Uterus (tissue), 4 donors: ENCODE measurements at places on chromosomes 2 and 18. TPM values are rescaled to one million over a fixed set of nuclear protein-coding genes. Genes with fewer than 3 reads are reported as not detected.

GRCh38 chr18:46067438-46068007 lies 4.5 kb downstream of the PSTPIP2 start:
- DNase-seq = no peak

DNA sequence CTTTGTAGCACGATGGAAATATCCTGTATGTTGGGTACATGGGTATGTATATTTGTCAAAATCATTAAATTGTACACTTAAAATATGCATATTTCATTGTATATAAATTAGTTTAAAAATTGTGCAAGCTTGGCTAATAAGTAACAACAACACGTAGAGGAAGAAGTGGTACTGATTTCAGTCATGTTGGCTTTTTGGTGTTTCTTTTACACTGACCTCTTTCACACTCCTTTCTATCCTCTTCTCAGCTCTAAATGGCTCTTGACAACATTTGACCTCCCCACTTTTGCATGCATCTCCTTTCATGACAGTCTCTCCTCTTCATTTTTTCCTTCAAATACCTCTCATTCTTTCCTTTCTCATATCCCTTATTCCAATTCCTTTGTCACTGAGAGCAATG lies 801.4 kb upstream of the ZEB2 start:
- no peak for DNase-seq

DNA sequence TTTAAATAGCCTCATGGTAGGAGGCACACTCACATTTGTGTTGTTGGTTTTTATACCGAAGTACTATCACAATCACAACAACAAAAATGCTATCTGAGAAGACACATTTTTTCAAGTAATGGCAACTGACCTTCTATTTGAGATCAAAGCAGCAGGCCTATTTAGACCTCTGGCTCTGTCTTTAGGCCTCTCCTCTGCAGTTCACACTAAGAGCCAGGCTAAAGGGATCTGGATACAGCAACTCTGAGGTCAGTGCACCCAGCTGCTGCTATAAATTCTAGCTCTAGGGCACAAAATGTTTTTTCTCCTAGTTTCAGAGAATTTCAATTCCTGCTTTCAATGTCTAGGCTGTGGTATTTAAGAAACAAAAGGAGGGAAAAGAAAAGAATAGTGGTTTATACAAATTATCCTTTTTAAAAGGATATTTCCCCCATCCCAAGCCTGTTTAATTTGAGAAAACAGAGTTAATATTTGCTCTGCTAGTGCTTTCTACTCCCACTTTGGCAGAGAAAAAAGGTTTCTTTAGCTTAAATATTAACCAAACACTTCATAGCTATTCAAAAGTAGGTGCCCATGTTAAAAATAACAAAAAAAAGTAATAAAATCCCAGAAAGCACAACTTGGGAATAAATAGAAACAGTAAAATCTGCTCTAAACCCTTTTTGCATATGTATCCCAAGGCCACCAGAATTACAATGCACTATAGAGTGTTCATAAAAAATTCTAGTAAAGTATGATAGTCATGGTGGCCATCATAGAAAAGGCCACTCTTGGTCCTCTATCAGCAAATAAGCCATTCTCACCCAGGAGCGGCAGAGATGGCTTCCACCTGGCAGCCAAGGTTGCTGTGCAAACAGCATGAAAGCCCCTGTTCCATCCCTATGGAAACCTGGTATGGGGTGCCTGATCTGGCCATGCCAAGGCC lies 293.6 kb upstream of the SESTD1 start:
- no peak for DNase-seq

GRCh38 chr2:158619496-158619895 lies 162.7 kb downstream of the PKP4 start:
- DNase-seq = no peak

DNA sequence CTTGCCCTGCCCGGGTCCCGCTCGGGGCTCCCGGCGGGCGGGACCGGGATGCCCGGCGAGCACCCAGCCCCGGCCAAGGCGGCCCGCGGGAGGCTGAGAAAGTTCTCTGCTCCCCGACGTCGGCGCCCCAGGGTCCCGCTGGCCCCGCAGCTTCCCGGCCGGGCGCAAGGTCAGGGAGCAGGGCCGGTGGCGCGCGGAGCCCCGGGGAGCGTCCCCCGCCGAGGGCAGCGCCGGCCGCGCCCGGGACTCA lies 331 bp downstream of the SERPINE2 start:
- DNase-seq = no peak

DNA sequence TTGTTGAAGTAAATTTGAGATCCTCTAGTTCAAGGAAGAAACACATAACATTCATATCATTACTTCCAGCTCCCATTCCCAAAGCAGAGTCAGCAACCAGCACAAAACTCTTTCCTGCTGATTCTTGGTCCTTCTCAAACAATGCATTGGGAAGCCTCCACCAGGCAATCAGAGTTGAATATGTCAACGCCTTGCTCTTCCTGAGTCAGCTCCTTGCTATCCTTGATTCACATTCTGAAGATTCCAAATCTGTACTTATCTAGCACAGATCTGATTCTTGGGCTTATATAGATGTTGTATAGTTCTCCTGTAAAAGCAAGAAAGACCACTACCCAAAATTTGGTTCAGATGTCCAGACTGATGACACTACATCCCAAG lies 29.6 kb downstream of the CFAP210 start:
- DNase-seq = no peak

GRCh38 chr18:58762781-58763171 lies 91.5 kb downstream of the MALT1 start:
- DNase-seq = no peak

DNA sequence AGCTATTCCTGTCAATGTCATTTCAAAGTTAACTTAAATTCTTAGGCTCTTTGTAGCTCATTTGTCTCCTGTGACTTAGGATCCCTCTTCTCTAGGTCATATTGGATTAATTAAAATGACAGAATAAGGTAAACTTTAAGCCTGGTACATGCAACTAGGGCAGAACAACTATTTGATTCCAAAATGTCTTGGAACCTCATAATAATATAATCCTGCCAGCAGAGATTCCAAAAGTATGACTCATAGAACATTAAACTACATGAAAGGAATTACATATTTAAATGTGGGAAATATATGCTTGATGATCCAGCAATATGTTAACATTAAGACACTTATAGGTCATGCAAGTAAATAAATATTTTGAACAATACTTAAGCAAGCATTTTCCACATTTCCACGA lies 63.3 kb downstream of the COL3A1 start:
- DNase-seq = no peak

GRCh38 chr2:237627441-237628246 lies at the start of gene LRRFIP1:
Gene LRRFIP1 (plus strand): TSS chr2:237627587. CDS start chr2:237627645, 58 bp downstream.
- DNase-seq = peak; percentile 42

- DNase-seq = no peak
Observed at GRCh38 chr2:232574674-232575403, 24.4 kb downstream of the EIF4E2 start.

GRCh38 chr2:60553495-60554073 lies at the start of gene BCL11A:
Gene BCL11A (minus strand): TSS chr2:60553654. CDS start chr2:60553270, 384 bp downstream.
- DNase-seq = no peak

- no peak for DNase-seq
Observed at GRCh38 chr2:203185864-203186263, 53.0 kb upstream of the CYP20A1 start.

DNA sequence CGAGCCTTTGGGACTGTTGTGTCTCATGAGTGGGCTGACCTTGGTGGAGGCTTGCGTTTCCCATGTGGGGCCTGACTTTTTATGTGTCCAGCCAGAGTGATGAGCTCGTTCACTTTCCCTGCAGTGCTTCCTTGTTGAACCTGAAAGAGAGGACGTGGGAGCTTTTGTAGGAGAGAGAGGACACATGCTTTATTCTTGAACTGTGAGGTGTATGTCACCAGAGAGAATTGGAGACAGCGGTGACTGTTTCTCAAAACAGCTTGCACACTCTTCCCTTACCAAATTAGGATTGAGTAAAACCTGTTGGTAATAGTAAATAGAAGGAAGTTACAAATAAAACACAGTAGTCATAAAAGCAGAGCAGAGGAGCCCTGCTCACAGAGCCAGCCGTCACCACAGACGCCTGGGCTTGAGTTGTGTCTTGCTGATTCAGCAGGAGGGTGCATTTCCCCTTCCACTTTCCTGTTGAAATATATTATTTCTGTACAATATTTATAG lies 60.7 kb downstream of the INPP4A start:
- DNase-seq = no peak

- no peak for DNase-seq
Observed at GRCh38 chr2:155026651-155027174, 328.2 kb downstream of the KCNJ3 start.

GRCh38 chr2:215160081-215160480 lies 21.7 kb upstream of the ABCA12 start:
- DNase-seq = no peak

DNA sequence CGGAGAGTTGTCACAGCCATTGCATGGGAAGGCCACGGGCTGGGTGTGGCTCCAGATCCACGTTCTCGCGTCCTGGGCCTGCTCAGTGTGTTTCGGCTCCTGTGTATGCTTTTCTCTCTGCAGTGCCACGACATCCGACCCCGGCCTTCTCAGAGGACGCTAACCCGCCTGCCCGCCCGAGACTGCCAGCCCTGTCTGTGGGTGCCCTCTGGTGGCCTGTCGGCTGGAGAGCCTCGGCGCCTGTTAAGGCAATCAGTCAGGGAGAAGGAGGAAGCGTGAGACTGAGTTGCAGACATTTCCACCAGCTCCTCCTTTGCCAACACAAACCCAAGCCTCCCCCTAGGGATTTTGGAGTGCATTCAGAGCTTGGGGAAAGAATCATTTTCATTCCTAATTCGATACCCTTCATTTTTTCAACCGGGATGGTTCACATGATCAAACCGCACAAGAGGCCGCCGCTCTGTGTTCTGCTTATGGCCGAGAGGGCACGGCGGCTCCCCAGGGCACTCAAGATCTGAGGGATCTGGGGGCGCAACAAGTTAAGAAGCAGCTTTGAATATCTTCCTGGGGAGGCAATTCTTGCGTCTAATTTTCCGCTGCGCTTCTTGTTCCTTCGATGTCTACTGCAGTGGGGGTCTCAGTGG lies 37.5 kb upstream of the ZBTB7C start:
- DNase-seq = peak; percentile 82

DNA sequence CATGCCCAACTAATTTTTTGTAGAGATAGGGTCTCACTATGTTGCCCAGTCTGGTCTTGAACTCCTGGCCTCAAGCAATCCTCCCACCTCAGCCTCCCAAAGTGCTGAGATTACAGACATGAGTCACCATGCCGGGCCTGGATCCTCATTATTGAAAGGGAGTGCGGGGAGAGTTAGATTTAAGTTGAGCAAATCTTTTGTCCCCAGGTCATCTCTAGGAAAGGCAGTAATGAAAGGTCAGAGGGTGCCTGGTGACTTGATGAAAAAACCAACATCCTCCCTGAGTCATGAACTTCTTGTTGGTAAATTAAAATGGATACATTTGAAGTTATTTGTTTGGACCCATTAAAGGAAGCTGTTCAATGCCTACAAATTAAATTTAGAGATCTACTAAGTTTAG lies 25.1 kb downstream of the STAT4 start:
- no peak for DNase-seq

DNA sequence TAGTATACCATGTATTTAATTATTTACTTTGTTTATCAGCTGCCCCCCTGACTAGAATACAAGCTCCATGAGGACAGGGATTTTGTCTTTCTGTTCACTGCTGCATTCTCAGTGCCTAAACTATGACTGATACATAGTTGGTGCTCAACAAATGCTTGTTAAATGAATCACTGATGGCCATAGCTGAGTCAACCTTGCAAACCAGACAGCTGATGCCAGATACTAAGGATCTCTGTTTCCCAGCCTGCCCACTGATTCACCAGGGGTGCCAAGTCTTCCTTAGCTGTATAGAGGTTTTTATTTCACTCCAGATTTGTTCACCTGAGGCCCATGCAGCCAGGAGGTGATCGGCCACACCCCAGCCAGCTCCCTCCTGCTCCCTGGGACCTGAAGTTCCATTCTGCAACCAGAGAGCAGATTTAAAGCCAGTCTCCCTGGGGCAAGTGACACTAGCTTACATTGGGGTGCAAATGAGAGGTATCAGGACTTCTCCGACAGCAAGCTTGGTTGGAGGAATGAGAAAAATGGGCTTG lies 92.2 kb downstream of the C1QL2 start:
- no peak for DNase-seq

- DNase-seq = no peak
Observed at GRCh38 chr18:38520786-38521185, 955.2 kb upstream of the CELF4 start.

GRCh38 chr2:70397186-70397585 lies 95.3 kb upstream of the FAM136A start:
- DNase-seq = no peak

DNA sequence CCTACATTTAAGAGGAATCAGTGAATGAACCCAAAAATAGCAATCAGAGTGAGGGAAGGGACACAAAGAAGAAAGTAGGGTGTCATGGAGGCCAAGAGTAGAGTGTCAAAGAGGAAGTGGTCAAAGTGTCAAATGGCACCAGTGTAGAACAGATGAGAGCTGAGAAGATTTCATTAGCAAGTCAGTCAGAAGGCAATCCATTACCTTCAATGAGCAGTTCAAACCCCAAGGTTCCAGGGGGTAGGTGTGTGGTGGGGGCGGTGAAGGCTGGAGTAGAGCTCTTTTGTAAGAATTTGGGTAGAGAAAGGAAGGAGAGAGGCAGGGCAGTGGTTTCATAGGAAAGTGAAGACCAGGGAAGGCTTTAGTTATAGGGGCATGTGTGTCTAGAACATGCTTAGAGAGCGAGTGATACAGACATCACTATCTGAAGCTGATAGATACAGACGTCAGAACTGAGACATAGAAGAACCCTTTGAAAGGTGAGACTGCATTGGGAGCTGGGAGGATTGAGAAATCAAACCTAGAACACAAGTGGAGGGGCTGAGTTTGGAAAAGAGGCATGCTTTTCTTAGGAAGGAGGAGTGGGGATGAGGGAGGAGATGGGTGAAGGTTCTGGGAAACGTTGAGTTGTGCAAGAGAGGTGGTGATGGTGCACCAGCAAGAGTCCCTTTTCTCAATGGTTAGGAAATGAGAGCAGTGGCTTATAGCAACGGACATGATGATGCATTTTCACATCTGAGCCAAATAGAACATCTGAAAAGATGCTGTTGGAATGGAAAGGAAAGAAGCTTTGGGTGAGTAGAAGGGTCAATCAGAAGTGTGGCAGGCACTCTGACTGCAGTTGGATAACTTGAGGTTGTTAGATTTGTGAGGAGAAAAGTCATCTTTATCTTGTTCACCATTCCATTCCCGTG lies 48.9 kb upstream of the IL1RL1 start:
- DNase-seq = no peak

Gene COBLL1
- total RNA-seq = 32.6 TPM

Gene NT5DC4
- not detected for total RNA-seq

Gene TEKT4
- total RNA-seq = not detected

Gene TM4SF20
- not detected for total RNA-seq

Gene ASIC4
- total RNA-seq = 0.21 TPM

Gene HOXD3
- 20.4 TPM for total RNA-seq

Gene MREG
- total RNA-seq = 5.0 TPM

Gene RASGRP3
- total RNA-seq = 12.0 TPM

Gene SLC14A1
- total RNA-seq = 26.0 TPM

Gene NAT8
- total RNA-seq = not detected

Gene MAT2A
- 109 TPM for total RNA-seq

Gene ANKRD23
- 12.5 TPM for total RNA-seq
